ENCODE measurements at places on chromosomes 6 and 20. TPM values are rescaled to one million over a fixed set of nuclear protein-coding genes. Genes with fewer than 3 reads are reported as not detected.

GRCh38 chr20:40769677-40770285, 80.7 kb upstream of the MAFB start:
- H3K27ac ChIP-seq = no peak overlapping the region
- no peaks in the 10 kb centered on the region for H3K4me1 ChIP-seq
- H3K36me3 ChIP-seq = no peaks in the 10 kb centered on the region
- H3K4me3 ChIP-seq = no peak overlapping the region
- no peak for DNase-seq
- no peaks in the 10 kb centered on the region for H3K27me3 ChIP-seq

DNA sequence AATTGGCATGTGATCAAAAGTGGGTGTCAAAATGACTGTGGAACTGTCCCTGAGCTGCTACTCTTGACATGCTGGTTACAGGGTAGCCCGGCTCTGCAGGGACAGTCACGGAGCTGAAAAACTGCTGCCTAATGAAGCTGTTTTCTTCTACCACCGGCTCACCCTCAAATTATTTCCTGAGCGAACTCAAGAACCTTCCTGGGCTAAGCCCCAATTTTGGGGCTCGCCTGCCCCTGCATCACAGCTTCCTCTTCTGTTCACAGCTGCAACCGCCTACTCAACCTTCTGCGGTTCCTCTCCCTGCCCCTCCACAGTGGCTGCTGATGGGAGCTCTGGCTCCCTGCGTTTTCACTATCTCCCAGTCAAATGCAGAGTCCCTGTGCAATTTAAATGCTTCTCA, 110.8 kb upstream of the MLN start:
- no peak overlapping the region for H3K27ac ChIP-seq
- no peak for DNase-seq
- H3K36me3 ChIP-seq = no peaks in the 10 kb centered on the region
- H3K4me1 ChIP-seq = no peaks in the 10 kb centered on the region

DNA sequence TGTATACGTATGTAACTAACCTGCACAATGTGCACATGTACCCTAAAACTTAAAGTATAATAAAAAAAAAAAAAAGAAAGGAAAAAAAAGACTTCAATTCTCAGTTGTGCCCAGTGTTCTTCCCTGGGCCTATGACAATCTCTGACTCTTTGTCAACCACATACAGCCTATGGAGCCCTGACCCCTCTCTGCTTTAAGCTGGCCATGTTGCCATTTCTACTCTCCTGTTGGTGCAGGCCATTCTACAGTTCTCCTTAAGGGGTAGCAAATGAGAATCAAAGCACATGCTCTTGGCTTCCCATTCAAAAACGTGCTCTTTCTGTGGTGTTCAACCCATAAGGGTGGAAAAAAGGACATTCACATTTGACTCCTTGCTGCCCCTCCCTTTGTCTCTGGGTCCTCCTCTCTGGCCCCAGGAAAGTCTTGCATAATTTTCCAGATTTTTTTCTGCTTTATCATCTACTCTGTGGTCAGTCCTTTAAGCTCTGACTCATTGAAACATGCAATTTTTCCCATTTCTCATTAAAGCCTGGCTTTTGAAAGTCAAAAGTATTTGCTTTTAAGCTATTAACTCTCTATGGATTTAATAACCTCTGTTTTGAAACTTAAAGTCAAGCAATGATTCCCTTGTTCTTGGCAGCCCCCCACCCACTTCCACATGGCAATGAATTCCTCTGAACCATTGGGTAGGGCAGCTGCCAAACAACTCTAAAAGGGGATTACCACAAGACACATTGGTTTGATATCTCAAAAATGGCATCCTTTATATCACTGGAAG, 208.6 kb upstream of the MCHR2 start:
- H3K27ac ChIP-seq = peak overlapping the region; percentile 6
- no peaks in the 10 kb centered on the region for H3K4me1 ChIP-seq
- no peak overlapping the region for H3K4me3 ChIP-seq
- H3K36me3 ChIP-seq = no peaks in the 10 kb centered on the region
- no peaks in the 10 kb centered on the region for H3K27me3 ChIP-seq

RBPJL gene
- not detected for total RNA-seq

SIRPB2 gene
- total RNA-seq = 2.4 TPM

MCM8 gene
- 3.5 TPM for total RNA-seq

CLPSL1 gene
- not detected for total RNA-seq

Measured in heart left ventricle (tissue), 16 donors.